Uterine smooth muscle cell (primary cell): ENCODE measurements at places on chromosomes 12 and 14. TPM values are rescaled to one million over a fixed set of nuclear protein-coding genes. Genes with fewer than 3 reads are reported as not detected.

The LUM gene
- 186 and 540 TPM in 2 replicates for total RNA-seq

The TMEM30B gene
- 0.11 and 0.12 TPM in 2 replicates for total RNA-seq

The PLD4 gene
- total RNA-seq: under 0.01 and 0.22 TPM in 2 replicates

The CFAP54 gene
- total RNA-seq: 2.4 and 5.4 TPM in 2 replicates

The MYO1H gene
- not detected in 2 replicates for total RNA-seq

The KLRG1 gene
- total RNA-seq: 0.22 and 1.6 TPM in 2 replicates

The LBHD2 gene
- not detected in 2 replicates for total RNA-seq

The SLC10A1 gene
- total RNA-seq: not detected in 2 replicates

The SLC39A5 gene
- total RNA-seq: 1.00 TPM in 1 of 2 replicates, not detected in the other

The CEBPE gene
- not detected in 2 replicates for total RNA-seq

The KRT2 gene
- total RNA-seq: not detected in 2 replicates

The KIF26A gene
- 1.3 and 1.5 TPM in 2 replicates for total RNA-seq

The GPR84 gene
- not detected in 2 replicates for total RNA-seq

The MANSC4 gene
- total RNA-seq: not detected in 2 replicates

The CLEC4E gene
- total RNA-seq: not detected in 2 replicates

The TAS2R43 gene
- 3.5 and 5.3 TPM in 2 replicates for total RNA-seq

The KRT82 gene
- total RNA-seq: not detected in 2 replicates

The OTX2 gene
- not detected in 2 replicates for total RNA-seq

The PMCH gene
- total RNA-seq: not detected in 2 replicates

The ADSS1 gene
- 0.66 and 2.6 TPM in 2 replicates for total RNA-seq

The TNS2 gene
- 27.6 and 30.5 TPM in 2 replicates for total RNA-seq

The CSRP2 gene
- 20.3 and 42.2 TPM in 2 replicates for total RNA-seq

The RTN1 gene
- total RNA-seq: 0.12 and 0.33 TPM in 2 replicates

The TARBP2 gene
- 46.6 and 60.2 TPM in 2 replicates for total RNA-seq

The SLC8B1 gene
- 15.2 and 20.4 TPM in 2 replicates for total RNA-seq

The PPFIA2 gene
- 6.2 and 7.3 TPM in 2 replicates for total RNA-seq

The PLEKHG7 gene
- not detected in 2 replicates for total RNA-seq

The KRT75 gene
- total RNA-seq: not detected in 2 replicates

The ERP27 gene
- not detected in 2 replicates for total RNA-seq
